Occipital lobe (tissue), 3 donors: ENCODE measurements at places on chromosomes 3 and 15. TPM values are rescaled to one million over a fixed set of nuclear protein-coding genes. Genes with fewer than 3 reads are reported as not detected.

TGM5 gene
- not detected for total RNA-seq

- no peak for DNase-seq
These were observed 14.9 kb upstream of the ZNF662 start for GRCh38 chr3:42891042-42891441.

- DNase-seq, result no peak
These were observed 35.2 kb downstream of the CPN2 start for GRCh38 chr3:194315965-194316361.

- DNase-seq, result no peak
These were observed 12.1 kb downstream of the ARPP21 start for GRCh38 chr3:35651426-35651825.

DNA sequence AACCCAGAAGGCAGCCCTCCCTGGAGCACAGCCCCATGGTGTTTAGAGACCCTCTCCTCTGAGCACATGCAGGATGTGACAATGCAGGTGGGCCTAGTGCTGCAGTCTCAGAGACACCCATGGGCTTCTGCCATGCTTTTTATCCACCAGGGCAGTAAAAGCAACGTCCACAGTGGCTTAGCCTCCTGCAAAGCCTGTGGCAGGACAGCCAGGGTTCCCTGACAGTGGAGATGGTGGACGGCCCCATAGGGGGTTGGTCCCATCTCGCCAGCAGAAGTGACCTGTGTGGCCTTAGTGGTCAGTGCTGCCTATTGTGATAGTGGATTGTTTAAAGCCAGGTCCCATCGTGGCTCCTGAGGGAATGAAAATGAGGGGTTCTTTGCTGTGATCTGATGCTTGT lies 46.6 kb downstream of the APBA2 start:
- no peak for DNase-seq

- no peak for DNase-seq
These were observed 27.3 kb upstream of the FILIP1L start for GRCh38 chr3:100141586-100141985.

DNA sequence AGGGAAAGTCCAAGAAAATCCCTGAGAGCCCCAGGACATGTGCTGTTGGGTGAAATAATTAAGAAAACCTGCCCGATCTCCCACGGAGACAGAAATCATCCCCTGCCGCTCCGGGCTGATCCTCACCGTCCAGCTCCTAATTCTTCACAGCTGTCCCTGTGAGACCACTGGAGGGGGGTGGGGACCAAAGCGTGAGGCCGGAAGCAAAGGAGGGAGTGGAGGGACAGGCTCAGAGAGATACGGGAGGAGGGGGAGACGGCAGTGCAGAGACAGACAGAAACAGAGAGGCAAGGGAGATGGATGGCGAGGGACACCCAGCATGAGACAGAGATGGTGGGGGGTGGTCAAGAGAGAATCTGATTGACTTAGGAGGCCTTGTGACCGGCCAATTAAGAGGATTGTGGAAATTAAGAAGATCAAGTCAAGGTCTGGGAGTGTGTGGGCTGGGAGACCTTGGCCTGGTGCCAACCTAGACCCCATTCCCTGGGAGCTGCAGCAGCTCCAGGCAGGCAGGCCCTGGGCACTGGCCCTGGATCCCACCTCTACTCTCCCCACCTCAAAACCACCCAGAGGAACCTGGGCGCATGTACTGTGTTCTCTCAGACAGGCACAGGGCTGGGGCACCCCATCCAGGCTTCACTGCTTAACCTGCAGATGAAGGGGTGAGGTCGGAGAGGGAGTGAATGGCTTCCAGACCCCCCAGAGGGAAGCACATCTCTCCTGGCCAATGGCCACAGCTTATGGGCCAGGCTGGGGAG lies 113.2 kb upstream of the ALDH1A3 start:
- no peak for DNase-seq

THSD4 gene
- total RNA-seq, result 1.6 TPM

SCN11A gene
- total RNA-seq, result 0.31 TPM

- no peak for DNase-seq
These were observed 10.2 kb downstream of the PRICKLE2 start for GRCh38 chr3:64215103-64215502.

IL5RA gene
- 0.78 TPM for total RNA-seq

DNA sequence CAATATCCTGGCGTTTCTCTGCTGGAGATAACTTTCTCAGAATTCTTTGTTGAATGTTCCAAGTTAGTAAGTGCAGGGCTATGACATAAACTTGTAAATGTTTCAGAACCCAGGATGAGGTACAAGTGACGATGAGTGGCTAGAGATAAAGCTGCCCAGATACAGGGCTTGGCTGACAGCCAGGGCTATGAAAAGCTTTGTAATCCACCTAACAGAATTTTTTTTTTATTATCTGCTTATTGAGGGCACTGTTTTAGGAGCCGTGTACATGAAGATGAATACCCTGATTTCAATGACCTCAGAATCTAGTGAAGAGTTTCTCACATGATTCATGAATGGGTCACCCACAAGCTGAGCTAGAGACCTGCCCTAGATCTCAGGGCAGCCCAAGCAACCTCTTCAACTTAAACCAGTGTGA lies 431.4 kb downstream of the DIPK2A start:
- no peak for DNase-seq

DNA sequence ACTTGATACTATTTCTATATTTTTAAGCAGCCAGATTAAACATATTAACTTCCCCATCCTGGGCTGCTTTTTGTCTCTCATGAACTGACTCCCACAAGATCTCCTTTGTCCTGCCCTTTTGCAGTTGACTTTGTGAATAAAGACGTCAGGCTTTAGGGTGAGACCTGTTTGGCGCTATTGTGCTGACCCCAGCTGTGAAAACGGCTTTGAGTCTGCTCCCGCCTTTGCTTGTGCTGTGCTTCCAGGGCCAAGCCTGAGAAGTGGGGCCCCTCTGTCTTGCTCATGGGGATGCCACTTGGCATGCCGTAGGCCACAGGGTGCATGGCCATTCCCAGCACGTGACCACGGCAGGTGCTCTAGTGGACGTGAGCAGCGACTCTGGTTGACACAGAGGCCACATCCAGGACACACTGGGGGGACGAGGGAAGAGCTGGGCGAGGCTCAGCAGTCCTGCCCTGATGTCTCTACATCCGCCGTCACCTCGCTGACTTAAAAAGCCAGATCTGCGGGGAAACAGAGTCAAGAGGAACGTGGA lies 268.9 kb upstream of the LYSMD4 start:
- DNase-seq, result no peak
